ENCODE measurements at places on chromosomes 4 and X. TPM values are rescaled to one million over a fixed set of nuclear protein-coding genes. Genes with fewer than 3 reads are reported as not detected.

The DCX gene
- not detected for polyA plus RNA-seq

The KLF8 gene
- polyA plus RNA-seq = 14.3 TPM

The FRAS1 gene
- 5.2 TPM for polyA plus RNA-seq

The ARHGAP10 gene
- 14.5 TPM for polyA plus RNA-seq

- DNase-seq = no peak
These were observed 9.7 kb downstream of the BOD1L1 start for GRCh38 chr4:13617801-13618200.

GRCh38 chr4:7007944-7008343, 35.2 kb upstream of the TADA2B start:
- DNase-seq = peak; percentile 16

GRCh38 chr4:147479786-147480185, 1.1 kb upstream of the EDNRA start:
- DNase-seq = peak; percentile 80

GRCh38 chr4:108453366-108453765, 167.0 kb upstream of the RPL34 start:
- peak; percentile 33 for DNase-seq

- no peak for DNase-seq
These were observed 2.2 kb downstream of the NEXMIF start for GRCh38 chrX:74922922-74923543.

DNA sequence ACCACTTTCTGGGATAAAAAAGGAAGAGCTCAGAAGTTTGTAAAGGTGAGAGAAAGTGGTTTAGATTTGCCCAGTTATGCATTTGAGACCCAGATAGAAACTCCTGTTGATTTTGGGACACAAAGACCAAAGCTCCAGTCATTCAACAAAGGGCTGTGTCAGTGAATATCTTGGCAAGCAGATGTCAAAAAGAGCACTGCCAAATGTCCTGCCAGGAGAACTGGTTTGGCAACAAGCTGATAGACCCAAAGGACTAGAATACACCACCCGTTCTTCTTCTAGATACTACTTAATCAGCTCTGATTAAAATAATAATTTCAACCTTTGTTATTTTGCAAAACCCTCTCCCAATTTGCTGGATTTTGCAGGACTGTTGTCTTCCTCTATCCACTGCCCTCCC, 121.4 kb downstream of the NHS start:
- DNase-seq = peak; percentile 49

GRCh38 chr4:83771113-83771705, 235.3 kb downstream of the GPAT3 start:
- peak; percentile 25 for DNase-seq

DNA sequence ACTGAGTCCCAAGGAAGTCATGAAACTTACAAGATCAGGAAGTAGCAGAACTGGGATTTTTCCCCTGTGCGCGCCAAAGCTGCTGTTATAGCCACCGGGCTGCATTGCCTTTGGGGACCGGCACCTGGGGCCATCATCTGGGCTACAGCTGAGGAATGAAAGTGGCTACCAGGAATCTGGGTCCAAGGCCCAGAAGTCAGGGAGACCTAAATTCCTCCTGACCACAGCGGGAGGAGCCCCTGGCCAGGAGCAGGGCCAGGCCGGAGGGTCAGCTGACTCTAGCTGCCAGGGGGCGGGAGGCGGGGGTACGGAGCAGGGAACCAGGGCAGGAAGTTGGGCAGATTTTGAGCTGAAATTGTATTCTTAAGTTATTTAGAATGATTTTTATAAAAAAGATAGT, 242.4 kb downstream of the EVC2 start:
- DNase-seq = no peak

DNA sequence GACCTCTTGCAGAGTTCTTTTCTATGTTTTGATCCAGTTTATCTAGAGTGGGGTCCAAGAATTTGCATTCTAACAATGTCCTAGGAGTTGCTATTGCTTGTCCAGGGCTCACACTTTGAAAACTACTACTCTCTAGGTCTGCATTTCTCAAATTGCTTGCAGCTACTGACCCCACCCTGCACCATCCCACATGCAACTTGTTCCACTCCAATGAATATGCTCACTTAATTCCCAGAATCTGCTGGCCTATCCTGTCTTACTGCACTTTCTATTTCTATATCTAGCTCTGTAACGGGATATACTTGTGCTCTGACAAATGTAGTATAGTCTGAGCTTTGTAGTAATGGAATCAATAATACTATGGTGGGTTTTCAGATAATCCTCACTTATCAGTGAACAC, 570.3 kb downstream of the IQCM start:
- DNase-seq = no peak

DNA sequence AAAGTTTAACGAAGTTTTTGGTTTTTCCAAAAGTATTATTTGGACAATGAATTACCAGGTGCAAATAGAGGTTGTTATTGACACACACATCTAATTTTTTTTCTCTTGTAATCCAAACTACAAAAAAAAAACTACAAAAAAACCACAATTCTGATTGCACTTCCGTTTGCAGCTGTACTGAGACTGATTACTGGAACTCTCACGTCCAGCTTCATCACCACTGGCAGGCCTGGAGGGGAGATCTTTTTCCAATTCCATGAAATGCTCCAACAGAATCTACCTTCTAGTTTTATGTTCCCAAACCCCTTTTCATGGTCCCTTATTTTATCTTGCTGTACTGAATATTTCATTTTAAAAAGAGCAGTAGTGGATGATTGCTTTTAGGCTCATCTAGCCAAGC, 1118.3 kb downstream of the C4orf33 start:
- DNase-seq = no peak

DNA sequence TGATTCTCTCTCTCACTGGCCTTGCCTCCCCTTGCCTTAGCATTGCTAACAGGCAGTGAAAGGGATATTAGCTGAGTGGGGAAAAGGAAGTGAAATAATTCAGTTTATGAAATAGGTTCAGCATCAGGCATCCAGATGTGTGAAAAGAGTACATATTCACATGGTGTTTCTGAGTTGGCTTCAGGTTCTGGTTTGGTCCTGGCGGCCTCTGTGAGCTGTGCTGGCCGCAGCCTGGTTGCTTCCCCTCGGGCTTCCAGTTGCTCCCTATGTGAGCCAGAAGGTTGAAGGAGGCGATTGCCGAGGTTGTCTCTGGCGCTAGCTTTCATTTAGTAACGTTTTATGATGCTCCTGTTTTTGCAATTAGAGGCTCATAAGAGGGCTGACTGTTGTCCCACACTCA, 99.1 kb upstream of the TLR2 start:
- no peak for DNase-seq

- DNase-seq = no peak
These were observed 18.8 kb upstream of the C4orf36 start for GRCh38 chr4:86910820-86911684.

DNA sequence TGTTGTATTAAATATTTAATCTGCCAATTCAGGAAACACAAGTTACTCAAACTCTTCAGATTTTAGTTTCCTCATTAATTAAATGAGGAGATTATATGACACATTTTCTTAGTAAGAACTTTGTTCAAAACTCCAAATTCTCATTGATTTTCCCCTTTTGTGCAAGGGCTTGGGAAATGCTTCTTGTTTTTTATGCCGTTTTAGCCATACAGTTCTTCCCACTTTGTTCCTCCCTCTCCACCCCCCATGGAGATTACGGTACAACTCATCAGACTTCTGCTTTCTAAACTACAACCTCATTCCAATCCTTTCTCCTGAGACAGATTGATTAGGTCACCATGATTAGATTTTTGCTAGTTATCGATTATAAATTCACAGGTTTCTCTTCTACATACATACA, 10.9 kb upstream of the BBS7 start:
- no peak for DNase-seq

- no peak for DNase-seq
These were observed 356.5 kb downstream of the MID1IP1 start for GRCh38 chrX:39157796-39158195.

DNA sequence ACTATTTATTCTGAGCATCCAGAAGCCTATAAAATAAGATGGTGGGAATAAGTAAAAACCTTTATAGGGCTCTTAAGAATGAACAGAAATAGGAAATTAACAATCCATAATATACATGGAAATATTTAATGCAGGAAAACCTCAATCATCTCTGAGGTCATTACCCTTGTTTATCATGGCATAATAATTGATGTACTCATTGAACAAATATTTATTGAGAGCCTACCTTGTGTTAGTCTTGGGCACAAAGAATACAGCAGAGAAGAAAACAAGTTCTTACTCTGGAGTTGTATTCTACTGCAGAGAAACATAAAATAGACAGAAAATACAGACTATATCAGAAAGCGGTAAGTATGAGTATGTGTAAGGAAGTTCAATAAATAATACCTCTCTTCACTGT, 167.2 kb downstream of the COX18 start:
- DNase-seq = no peak

- DNase-seq = no peak
These were observed 38.4 kb downstream of the NOP14 start for GRCh38 chr4:2924765-2925301.

GRCh38 chr4:37586194-37586593, 100.0 kb downstream of the RELL1 start:
- no peak for DNase-seq

- DNase-seq = peak; percentile 56
These were observed 1.8 kb upstream of the HSD17B10 start for GRCh38 chrX:53435997-53436396.

DNA sequence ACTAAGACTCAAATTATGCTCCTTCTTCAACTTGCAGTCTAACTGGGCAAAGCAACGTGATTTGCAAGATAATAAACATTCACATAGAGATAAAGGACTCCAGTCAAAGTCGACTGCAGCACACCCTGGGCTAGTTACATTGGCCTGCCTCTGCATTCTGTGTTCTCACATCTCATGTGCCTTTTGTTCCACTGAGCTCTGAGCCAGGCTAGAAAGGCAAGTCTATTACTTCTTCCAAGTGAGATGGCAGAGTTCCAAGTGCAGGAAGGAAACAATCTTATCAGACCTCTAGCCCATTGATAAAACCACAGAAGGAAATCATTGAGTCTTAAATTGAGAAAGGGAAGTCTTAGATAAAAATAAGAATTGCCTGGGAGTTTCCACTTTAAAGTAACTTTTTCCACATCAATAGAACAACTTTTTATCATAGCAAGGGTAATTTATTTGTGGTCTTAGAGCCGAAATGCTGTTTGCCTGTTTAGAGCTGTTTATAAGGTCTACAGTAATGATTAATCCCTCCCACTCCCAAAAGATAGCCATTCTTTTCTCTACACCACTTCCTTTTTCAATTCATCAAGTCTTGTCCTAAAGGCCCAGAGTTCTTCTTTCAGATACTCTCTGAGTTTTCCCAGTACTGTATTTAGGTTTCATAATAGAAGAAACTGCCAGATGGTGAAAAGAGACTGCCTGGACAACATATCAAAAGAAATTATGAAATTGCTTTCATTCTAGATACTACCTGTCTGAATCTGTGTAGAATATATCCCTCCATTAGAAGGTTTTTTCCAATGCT, 200.2 kb downstream of the GUCY2F start:
- DNase-seq = peak; percentile 5

DNA sequence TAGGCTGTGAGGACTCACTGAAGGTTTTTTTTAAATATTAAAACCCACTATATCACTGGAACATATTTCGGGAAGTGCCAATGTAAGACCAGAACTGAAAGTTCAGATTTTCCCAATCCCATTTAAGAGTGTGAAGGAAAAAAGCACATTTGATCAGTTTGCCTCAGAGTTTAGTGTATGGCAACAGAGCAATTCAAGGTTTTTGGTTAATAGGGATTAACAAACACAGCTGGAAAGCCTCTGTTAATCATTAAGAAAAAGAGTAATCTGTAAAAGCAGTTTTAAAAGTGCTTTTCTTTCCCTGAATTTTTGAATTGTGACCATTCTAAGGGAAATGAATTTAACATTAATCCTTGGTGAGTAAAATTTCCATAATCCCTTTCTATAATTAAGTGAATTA, 60.4 kb downstream of the NPY5R start:
- no peak for DNase-seq

Measured in mammary epithelial cell (primary cell).